Suppressor macrophage treated with lipopolysaccharide for 4 hours (primary cell): ENCODE measurements at places on chromosomes 6 and 20.

- DNase-seq, result peak; percentile 67
These were observed 106.5 kb downstream of the ARID1B start for GRCh38 chr6:156883497-156884252.

GRCh38 chr6:57013521-57013926, 33.0 kb upstream of the KIAA1586 start:
- no peak for DNase-seq

GRCh38 chr6:5644523-5645185, 362.1 kb downstream of the NRN1 start:
- DNase-seq, result no peak

- DNase-seq, result peak; percentile 20
These were observed 659 bp downstream of the TAF4 start for GRCh38 chr20:62064770-62065673.

DNA sequence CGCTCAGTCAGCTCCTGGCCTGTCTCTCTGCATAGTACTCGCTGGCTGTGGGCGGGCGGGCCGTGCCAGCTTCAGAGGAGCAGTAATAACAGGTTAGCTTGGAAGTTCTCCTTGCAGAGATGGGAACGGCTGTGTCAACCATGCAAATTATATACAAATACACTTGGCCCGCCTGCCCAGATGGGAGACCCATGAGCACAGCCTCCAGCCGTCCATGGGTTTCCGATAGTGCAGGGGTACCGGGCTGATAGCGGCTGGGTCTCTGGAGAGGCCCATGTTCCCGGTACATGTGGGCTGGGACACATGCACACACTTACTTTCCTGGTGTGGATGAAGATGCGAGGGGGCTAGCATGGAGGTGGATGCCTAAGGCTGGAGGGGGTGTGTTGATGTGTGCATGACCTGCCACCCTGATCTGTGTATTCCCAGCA, 12.8 kb upstream of the ZNF831 start:
- no peak for DNase-seq

- peak; percentile 70 for DNase-seq
These were observed 2.1 kb downstream of the DEF6 start for GRCh38 chr6:35299674-35300073.

- DNase-seq, result no peak
These were observed 85.4 kb upstream of the GTSF1L start for GRCh38 chr20:43812216-43812615.

DNA sequence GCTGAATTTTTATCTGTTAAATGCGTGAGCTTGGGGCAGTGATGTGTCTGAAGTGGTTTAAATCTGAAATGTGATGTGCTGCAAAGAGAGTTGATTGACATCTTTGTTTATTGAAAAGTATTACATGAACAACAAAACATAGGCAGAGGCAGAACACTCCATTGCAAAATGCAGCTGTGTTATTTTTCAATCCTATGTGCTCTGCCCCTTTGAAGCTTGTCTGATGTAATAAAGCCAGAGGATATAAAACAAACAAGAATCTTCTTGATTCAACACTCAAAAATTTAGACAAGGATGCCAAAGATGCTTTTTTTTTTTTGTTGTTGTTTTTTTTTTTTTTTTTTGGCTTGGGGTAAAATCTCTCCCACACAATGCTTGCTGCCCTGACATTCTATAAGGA, 482.4 kb upstream of the MMS22L start:
- no peak for DNase-seq

- no peak for DNase-seq
These were observed 322.8 kb upstream of the GJE1 start for GRCh38 chr6:141809901-141810300.

DNA sequence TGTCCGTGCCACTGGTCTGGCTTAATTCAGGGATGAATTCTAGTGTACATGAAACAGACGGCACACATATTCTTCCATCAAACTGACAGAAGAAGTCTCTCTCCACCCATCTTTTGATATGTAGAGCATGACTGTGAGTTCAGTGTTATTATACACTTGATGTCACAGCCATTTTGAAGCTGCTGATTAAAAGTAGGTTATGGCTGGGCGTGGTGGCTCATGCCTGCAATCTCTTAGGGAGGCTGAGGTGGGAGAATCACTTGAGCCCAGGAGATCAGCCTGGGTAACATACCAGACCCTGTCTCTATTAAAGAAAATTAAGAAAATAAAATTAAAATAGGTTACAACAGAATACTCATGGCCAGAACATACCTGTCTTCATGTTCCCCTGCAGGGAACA, 20.7 kb downstream of the C6orf15 start:
- DNase-seq, result no peak

DNA sequence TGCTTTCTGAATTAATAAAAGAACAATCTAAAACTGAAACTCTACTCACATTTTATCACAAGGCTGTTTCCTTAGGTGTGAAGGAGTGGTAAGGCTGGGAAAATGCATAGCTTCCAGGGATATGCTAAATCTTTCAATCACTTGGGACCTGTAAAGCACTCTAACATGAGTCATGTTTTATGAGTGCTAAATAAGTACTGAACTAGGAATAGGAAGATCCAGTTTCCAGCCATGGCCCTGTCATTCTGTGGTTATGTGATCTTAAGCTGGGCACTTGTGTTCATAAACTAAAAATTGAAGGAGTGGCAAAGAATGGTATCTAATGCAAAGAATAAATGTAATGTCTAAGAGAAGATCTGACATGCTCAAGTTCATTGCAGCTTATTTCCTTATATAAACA, 6.1 kb upstream of the TMEM200A start:
- no peak for DNase-seq

DNA sequence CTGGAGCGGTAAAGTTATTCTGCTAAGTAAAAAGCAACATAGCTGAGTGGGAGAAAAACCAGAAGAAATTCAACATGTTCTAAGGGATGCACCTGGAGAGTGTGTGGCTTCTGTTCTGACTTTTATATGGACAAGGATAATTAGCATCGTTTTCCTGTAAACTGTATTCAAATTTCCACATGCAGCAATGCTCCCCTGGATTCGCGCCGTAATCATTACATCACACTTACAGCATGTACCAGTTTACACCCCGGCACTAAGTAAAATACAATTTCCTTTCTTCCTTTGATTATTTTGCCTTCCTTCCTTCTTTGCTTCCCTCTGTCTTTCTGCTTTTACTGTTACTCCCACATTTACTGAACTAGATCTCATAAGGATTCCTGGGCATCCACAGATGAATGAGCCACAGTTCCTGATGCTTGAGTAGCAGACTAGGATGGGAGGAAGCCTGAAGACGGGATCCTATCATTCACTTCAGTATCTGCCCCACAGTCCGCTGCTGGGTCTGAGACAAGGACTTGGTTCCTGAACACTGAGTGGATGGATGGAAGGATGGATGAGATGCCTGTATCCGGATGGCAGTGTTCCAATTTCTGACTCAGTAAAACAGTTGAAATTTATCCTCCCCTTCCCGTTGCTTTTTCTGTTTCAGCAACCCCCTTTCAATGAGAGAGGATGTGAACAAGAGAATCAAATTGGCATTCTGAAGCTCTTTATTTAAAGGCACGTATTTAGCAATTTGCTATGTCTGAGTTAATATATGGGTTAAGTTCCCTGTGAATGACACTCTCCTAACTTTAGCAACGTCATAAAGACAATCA, 174.6 kb downstream of the GJA10 start:
- DNase-seq, result no peak

GRCh38 chr20:23966927-23967615, 21.5 kb downstream of the GGTLC1 start:
- no peak for DNase-seq

DNA sequence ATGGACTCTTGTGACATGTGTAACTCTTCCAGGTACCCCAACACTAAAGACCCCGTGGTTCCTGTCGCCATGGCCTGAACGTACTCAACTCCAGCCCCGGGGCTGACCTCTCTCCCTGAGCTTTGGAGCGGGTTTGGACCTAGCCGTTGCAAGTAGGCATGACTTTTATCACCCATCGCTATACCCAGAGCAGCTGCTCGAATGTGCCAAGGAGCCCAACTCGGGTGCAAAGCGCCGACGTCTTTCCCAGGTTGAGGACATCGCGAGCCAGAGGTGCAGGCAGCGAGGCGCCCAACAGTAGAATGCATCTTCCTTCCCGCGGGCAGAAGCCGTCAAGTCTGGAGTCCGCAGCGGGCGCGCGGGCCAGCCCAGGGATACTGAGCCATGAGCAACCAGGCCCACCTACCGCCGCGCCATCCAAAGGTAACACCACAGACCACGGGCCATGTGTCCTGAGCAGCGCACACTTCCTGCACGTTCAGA, 5.7 kb upstream of the LAMP5 start:
- no peak for DNase-seq

DNA sequence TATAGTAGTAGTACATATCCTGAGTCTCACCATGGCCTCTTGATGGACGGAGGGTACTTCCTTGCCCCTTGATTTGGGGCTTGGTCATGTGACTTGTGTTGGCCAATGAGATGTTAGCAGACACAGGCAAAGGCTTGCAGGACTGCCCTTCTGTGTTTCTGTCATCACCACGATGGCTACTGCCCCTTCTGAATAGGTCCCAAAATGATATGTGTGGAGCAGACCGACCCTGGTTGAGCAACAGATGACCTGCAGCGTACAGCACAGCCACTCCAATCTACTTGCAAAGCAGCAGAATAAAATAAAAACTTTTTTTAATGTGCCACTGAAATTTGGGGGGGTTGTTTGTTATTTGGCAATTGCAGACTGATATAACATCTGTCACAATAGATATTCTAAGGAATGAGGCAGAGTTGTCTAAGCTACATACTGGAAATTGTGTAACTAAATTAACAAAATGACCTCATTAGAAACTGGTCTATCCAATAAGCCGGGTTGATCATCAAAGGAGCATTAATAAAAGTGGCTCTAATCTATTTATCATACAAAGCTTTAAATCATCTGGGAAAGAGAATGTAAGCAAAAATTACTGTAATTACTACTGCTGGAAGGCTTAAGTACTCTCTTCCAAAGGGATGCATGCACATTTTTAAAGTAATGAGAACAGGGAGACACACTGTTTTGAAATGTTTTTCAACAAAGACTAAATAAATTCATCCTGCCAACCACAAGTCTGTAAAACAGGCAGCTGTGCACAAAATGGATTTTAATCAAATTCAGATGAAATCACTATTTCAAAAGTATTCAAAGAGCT, 209.5 kb downstream of the KIF16B start:
- no peak for DNase-seq

DNA sequence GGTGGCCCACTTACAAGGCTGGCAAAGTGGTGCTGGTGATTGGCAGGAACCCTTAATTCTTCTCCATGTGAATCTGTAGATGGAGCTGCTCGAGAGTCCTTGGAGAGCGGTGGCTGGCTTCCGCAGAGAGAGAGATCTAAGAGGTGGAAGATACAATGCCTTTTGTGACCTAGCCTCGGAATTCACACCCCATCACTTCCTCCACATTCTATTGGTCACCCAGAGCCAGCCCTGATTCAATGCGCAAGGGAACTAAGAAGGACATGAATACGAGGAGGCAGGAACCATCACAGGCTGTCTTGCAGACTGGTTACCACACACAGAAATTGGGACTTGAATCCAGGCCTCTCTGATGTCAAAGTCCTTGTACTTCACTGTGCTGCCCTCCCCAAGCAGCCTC, 128.9 kb upstream of the PROKR2 start:
- DNase-seq, result no peak

GRCh38 chr6:73710470-73710869, 14.5 kb downstream of the CD109 start:
- no peak for DNase-seq

- DNase-seq, result no peak
These were observed 36.8 kb upstream of the SAMD3 start for GRCh38 chr6:130259557-130259956.

DNA sequence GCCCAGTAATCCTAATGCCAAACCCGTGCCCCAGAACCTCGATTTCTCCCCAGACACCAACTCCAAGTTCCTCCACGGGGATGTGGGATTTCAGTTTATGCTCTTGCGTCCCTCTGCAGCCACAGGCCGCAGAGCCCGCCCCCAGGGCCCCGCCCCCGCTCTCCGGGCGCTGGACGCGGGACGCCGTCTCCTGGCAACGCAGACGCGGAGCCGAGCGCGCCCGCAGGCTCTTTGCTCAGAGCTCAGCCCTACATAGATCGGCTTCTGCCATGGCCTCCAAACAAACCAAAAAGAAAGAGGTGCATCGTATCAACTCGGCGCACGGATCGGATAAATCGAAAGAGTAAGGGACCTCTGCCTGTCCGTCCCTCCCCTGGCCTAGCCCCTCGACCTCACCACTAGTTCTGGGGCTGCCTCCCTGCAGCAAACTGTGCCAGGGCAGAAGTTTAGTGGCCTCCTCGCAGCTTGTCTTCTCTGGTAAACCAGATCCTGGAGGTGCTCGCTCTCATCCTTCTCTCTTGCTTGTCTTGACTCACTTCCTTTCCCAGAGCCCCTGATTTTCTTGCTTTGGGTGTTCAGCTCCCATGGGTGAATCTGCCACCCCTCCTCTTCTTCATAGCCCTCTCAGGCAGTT, at the start of gene ADGB:
TSS of gene ADGB (plus strand) at position 201 of the 634 bp plus-strand sequence. CDS start at position 270, 69 bp downstream.
- DNase-seq, result peak; percentile 62

DNA sequence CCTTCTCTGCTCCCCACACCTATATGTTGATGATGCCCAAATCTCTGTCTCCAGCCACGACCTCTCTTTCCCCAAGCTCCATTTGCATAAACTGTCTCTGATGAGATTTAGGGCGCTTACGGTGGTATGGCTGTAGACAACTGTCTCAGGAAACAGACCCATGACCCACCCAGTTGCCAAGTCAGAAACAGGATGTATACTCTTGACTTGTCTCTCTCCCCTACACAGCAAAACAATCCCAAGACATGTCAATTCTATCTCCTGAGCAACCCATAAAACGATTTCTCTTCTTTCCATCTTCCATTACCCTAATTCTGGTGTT, 13.9 kb downstream of the GNL1 start:
- no peak for DNase-seq

GRCh38 chr6:126188279-126188909, 151.5 kb upstream of the CENPW start:
- no peak for DNase-seq

DNA sequence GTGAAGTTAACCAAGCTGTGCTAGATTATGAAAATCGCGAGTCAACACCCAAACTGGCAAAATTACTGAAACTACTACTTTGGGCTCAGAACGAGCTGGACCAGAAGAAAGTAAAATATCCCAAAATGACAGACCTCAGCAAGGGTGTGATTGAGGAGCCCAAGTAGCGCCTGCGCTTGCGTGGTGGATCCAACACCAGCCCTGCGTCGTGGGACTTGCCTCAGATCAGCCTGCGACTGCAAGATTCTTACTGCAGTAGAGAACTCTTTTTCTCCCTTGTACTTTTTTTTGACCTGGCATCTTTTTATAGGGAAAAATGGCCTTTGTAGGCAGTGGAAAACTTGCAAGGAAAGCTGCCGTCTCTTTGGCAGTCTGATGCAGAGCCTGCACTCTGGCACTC, 6.8 kb downstream of the GID8 start:
- DNase-seq, result no peak

DNA sequence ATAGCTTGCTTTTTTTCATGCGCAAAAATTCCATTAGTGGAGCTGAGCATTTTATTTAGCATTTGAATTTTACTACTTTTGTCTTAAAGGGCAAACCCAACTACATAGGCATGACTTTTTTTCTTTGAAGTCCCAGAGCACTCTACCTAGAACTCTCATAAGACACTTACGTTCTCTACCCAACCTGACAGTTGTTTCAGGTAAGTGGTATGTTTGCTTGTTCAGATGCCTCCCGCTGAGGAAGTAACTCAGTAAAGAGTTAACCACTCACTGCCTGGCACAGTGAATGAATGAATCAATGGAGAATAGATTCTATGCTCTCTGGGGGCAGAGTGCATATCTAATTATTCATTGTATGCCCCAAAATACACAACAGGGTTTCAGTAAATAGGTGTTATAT, 212.3 kb upstream of the PRDM1 start:
- DNase-seq, result no peak
